ENCODE measurements at places on chromosomes 7 and 10. TPM values are rescaled to one million over a fixed set of nuclear protein-coding genes. Genes with fewer than 3 reads are reported as not detected.

DNA sequence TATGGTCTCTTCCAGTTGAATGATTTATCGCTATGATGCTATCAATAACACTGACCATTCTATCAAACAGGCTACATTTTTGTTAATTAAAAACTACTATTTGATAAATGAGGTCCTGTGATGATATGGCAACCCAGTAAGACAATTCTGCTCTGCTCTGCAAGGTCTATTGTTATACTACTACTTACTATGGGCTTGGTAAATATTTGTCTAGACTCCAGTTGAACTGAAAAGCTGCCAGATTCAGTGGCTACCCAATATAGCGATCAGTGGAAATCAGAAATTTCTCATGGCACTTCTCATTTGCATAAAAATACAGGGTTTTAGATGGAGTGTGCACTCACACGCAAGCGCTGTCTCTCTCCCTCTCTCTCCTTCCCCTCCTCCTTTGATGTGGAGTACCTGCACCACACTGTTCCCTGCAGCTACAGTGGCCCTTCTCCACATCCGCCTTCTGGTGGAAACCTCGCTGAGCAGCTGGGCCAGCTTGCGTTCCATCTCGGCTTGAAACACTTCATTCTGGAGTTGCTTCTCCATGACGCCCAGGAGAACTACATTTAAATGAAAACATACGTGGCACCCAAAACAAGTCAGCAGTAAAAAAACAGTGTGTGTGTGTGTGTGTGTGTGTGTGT, 77.9 kb downstream of the KIAA1549 start:
- DNase-seq = no peak

DNA sequence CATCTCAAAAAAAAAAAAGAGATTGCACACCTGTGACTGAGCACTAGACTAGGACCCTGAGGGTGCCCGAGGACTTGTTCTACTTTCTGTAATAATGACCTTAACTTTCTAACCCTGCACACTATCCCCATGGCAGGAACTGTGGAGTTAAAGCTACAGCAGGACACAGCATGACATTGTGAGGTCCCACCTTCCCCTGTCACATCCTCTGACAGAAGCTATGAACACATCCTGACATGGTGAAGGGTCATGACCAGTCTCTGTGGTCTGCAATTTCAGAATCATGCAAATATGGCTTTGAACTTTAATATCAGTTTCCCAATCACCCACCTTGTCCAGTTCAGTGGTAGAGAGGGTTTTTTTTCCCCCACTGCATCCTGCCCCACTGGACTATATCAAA, 18.5 kb upstream of the SAR1A start:
- no peak for DNase-seq

DNA sequence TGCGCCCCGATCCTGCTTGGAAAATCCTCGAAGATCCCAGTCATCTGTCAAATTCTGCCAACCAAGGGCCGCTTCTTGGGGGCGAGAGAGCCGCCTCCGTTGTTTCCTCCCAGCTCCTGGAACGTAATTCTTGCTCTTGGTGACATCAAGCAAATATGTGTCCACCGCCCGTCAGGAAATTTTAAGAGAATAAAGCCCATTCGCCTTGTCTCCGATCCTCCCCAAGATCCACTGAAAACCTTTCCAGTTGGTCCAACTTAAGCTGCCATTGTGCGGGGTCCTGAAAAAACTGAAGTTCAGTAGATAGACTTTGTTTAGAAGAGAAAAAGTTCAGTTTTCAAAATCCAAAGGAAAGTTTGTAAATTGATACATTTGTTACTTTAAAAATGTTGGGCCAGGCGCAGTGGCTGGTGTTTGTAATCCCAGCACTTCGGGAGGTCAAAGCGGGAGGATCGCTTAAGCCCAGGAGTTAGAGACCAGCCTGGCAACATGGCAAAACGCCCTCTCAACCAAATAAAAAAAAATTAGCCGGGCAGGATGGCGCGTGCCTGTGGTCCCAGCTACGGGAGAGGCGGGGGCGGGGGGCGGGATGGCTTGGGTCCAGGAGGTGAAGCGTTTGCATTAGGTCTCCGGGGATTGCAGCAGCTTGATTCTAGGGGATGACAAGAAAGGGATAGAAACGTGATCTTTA, 1.0 kb upstream of the ZNF800 start:
- peak; percentile 9 for DNase-seq

GRCh38 chr10:117257721-117258120, 16.8 kb downstream of the SLC18A2 start:
- no peak for DNase-seq

- no peak for DNase-seq
These were observed 631.9 kb downstream of the PARD3 start for GRCh38 chr10:34183016-34183796.

The RSPH10B2 gene
- polyA plus RNA-seq = 1.6 TPM

DNA sequence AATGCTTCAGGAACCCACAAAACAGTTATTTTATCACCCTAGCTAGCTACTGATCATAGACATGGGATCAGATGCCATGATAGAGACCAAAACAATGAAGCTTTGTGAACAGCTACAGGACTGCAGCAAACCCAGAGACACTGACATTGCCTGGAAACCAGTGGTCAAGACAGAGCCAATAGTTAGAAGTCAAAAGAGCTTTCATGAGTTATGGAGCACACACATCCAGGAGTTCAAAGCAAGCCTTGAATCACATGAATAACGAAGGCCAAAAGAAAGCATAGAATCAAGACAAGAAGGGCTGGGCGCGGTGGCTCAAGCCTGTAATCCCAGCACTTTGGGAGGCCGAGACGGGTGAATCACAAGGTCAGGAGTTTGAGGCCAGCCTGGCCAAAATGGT, 34.5 kb upstream of the GSAP start:
- no peak for DNase-seq

GRCh38 chr7:80785961-80786536, 132.8 kb downstream of the SEMA3C start:
- no peak for DNase-seq

The CUBN gene
- 200 TPM for polyA plus RNA-seq

DNA sequence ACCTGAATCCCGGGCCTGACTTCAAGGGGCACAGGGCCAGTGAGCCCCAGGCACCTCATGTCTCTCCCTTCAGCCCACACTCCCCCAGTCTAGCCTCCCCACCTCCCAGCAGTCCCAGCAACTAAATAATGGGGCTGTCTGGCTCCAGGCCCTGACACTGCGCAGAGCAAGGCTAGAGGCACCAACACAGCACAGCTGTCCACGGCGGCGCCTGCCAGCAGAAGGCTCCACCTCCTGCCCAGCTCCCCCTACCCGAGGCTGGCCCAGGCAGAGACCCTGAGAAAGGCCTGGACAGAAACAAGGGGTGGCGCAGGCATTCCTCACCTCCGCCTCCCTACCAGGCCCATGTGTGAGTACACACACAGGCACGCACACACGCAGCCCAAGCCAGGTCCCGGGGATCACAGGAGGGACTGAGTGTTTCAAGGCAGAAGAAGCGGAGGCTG, 6.1 kb downstream of the KCNH2 start:
- no peak for DNase-seq

GRCh38 chr10:80284522-80284921, 4.9 kb downstream of the MAT1A start:
- no peak for DNase-seq

The TAS2R3 gene
- polyA plus RNA-seq = 0.65 TPM

The WBP1L gene
- 46.5 TPM for polyA plus RNA-seq

GRCh38 chr10:16192337-16192736, 244.5 kb upstream of the PTER start:
- no peak for DNase-seq

- DNase-seq = no peak
These were observed 301.6 kb downstream of the SNX13 start for GRCh38 chr7:17638727-17639126.

- DNase-seq = peak; percentile 38
These were observed 36.1 kb downstream of the XPNPEP1 start for GRCh38 chr10:109887243-109887642.

The FEZF1 gene
- not detected for polyA plus RNA-seq

DNA sequence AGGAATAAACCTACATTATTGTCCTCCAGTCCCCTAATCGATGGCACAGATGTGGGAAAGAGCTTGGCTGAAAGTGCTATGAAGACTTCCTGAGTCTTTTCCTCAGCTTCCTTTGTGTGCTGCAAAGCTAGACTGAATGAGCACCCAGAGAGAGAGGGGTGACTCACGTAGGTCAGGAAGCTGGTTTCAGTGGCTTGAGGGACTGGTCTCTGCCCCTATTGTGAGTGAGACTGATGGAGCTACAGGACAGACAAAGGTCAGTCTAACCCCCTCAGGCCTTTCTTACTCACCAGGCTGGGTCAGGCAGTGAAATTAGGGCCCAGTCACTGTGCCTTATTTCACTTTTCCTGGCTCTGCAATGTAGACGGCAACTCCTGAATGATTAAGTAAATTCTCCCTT, 171.1 kb upstream of the GRB10 start:
- DNase-seq = no peak

DNA sequence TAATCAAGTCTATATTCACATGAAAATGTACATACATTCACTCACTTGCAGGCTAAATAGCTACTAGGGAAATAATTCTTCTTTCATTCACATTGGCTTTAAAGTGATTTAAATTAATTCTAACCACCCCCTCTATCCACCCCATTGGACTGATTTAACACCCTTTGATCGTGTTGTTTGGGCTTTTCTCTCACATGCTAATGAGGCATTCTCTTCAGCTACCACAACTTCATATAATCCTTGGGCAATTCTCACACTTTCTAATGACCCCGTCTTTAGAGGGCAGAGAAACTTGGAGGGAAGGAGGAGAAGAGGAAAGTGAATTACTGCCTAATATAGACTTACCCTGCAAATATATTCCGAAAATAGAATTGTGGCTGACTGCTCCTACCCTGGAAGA, 24.6 kb downstream of the GRM3 start:
- no peak for DNase-seq

DNA sequence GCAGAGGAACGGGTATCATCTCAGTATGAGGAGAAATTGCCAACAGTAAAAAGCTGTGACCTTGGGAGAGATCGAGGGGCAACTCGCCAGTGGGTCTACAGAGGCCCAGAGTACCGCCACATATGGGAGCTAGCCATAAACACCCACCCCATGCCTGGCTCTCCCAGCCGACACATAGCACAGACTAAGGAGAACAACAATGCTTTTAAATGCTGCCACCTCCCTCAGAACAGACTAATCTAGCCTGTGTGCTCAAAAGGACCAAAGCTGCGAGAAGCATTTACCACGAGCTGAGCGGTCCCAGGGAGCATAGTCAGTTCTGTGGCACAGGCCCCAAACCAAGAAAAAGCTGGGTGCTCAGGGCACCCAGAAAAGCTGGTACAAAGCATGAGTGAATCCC, 73.3 kb downstream of the LSM5 start:
- no peak for DNase-seq

- DNase-seq = no peak
These were observed 4.6 kb downstream of the EMX2 start for GRCh38 chr10:117547016-117547715.

DNA sequence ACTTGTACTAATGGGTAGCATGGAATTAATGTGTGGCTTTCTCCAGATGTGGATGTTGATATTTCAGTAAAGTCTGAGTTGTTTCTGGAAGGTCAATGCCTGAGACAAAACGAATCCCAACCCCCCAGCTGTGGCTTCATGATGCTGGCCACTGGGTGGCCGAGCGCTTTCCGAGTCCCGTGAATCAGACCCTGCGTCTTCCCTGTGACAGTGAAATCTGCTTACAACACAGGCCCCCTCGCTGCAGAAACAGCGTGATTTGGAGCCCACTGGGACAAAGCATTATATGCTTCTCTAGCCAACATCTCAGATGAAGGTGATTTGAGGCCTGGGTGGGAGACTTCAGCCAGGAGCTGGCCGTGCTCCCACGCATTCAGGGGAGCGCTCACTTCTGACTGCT, 124.7 kb downstream of the WDR37 start:
- DNase-seq = no peak

GRCh38 chr10:123134915-123135414, 805 bp upstream of the HMX3 start:
- no peak for DNase-seq

The CYP26C1 gene
- polyA plus RNA-seq = 0.07 TPM

DNA sequence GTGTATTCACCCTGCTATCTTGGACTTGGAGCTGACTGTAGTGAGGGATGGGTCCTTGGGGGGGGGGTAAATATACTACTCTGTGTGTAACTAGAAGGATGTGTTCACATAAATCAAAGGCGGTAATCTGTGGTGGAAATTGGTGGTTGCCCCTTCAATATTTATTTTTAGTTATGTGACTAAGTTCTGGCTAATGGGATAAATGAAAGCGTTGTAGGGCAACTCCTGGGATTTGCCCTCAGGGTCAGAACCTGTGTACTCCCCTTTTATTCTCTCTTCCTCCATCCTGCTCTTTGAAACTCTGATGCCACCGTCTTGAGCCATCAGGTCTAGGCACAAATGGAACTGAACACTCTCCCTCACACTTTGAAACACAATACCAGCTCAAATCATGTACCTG, 24.3 kb upstream of the ST7 start:
- DNase-seq = no peak

The TMEM178B gene
- polyA plus RNA-seq = 0.36 TPM

The GNGT1 gene
- not detected for polyA plus RNA-seq

The CCL24 gene
- not detected for polyA plus RNA-seq

DNA sequence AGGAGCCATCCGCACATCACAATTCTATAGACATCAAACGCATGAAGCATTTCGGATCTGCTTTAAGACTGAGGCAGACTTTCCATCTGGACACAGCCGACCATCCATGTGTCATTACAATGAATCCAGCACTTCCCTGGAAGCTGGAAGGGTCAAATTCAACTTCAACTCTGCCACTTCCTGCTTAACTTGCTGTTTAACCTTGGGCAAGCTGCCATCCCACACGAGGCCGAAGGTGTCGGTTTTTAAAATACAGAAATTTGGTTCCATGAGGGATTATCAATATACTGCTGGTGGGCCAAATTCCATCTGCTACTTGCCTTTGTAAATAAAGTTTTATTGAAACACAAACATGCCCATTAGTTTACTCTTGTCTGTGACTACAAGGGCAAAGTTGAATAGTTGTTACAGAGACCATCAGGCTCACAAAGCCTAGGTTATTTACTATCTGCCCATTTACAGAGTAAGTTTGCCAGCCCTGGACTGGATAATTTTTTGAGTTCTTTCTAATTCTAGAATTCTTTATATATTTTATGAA, 134.6 kb downstream of the FAM204A start:
- no peak for DNase-seq

DNA sequence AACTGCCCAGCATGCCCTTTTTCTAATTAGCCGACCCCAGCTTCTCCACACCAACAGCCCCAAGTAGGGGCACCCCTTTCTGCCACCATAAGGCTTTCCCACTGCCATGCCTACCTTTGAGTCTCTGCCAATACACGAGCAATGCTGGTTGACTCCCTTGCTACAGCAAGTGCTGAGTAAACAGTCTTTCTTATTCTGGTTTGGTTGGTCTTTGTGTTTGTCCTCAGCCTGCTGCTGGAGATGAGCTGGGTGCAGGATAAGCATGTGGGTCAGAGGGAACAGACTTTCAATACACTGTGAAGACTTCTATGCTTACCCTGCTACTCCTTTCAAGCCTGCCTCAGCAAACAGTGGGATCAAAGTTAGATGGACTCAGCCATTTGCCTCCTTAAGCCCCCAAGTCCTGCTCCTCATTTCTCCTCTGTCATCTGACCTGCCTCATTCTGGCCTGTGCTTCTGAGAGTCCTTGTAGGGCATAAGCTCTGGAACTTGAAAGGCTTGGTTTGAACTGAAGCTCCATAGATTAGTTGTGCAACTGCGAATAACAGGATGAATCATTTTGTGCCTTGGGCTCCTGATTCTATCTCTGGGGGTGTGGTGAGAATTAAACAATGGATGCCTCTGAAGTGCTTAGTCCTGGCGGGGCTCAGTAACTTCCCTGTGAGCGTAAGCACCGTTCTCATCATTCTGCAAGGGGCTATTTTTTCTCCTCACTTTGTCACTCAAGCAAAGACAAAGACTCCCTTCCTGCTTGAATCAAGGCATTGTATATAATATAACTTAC, 533.8 kb upstream of the DPP6 start:
- no peak for DNase-seq

GRCh38 chr10:66819691-66820090, 106.1 kb upstream of the LRRTM3 start:
- DNase-seq = no peak

All from renal cortex interstitium (tissue), 15 donors.